ENCODE measurements at places on chromosomes 4 and X.

- DNase-seq: no peak
Observed at GRCh38 chrX:47514533-47515235, 31.7 kb upstream of the ZNF41 start.

DNA sequence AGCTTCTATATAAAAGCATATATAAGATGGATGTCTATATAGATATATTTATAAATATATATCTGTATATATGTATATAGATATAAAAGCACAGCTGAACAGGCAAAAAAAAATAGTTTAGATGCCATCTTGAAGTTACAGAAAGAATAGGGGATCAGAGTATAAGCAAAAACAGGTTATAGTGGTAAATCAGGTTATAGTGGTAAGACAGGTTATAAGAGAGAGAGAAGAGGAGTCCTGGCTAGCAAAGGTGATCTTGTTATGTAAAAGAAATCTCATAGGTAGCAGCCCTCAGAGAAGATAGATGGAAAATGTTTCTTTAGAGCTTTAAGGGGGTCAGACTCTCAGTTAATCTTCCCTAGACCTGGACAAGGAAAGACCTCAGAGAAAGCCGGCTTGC, 1263.1 kb downstream of the PCDH7 start:
- no peak for DNase-seq

GRCh38 chrX:135740681-135741149, 27.3 kb downstream of the CT45A1 start:
- peak; percentile 64 for DNase-seq

GRCh38 chr4:90883519-90883918, 756.3 kb downstream of the CCSER1 start:
- no peak for DNase-seq

DNA sequence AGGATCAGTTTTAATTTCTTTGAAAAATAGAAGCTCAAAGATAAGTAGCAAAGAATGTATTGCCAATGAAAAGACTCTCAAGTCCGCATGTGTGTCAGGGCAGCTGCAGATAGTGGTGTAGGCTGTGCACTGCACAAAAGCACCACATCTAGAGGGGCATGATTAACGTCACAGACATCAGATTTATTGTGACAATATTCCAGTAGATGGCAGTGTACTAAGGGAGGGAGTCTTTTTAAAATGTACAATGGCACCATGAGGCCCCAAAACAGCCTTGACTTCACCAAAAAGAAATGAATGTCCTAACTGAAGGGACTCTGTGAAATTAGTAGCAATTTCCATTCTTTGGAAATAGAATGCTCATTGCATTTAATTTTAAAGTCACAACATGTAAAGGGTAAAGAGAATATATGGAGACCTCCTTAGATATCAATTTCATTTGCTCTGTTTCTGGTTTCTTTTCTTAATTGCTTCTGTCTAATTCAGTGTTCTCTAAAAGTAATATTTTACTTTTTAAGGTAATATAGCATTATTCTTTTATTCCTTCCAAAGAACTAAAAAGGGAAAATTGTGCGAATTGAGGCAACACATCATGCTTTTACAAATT, 98.4 kb downstream of the ZNF827 start:
- peak; percentile 22 for DNase-seq

GRCh38 chr4:93825551-93826216, 2.9 kb upstream of the ATOH1 start:
- DNase-seq: no peak

DNA sequence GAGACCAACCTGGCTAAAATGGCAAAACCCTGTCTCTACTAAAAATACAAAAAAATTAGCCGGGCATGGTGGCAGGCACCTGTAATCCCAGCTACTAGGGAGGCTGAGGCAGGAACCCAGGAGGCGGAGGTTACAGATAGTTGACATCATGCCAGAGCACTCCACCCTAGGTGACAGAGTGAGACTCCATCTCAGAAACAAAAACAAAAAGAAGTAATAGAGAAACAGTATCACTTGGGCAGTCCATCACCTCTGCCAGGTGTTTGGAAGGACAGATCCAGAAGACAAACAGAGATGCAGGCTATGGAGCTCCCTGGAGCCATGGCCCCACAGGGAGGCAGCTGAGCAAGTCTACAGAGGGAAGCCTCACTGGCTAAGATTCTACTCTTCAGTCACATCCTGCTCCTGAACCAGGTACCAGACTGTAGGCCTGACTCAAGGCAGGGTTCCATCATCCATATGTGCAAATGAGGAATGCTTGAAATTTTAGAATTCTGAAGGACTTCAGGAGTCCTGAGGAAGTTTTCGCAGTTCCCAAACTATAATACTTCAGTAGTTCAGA, 81.4 kb upstream of the CPEB2 start:
- DNase-seq: peak; percentile 45

DNA sequence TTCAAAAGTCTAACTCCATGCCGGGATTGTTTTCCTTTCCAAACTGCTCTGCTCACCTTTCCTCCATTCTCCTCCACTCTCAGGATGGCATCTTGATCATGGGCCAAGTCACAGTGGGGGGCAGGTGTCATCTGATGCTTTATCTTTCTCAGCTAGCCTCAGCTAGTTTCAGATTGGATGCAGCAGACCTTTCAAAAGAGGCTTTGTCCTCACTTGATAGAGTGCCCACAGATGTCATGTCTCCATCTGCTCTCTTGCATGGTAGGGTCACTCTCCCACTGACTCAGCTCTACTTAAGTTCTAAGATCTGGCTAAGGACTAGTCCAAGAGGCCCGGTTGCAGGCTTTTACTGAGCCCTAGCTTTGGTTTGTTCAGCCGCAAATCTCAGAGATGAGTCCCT, 341.8 kb upstream of the GALNT7 start:
- no peak for DNase-seq

DNA sequence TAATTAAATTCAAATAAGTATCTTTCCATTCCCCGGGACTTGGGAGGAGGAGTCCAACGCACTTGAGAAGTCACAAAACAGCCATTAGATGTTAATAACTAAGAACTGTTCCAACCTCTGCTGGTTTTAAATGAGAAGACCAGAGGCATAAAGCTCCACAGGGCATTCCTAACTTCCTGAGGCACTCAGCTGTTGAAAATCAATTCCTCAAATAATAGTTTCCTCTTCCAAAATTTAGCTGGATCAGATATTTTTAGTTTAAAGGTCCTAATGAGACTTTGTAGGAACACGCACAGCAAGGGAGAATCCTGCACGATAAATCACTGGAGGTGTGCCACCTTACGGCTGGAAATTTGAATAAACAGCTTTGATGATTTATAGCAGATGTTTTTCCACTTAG, 504.3 kb upstream of the ZFP42 start:
- DNase-seq: no peak

- DNase-seq: no peak
Observed at GRCh38 chrX:68991691-68992345, 163.0 kb downstream of the EFNB1 start.

- no peak for DNase-seq
Observed at GRCh38 chr4:36556984-36557383, 275.6 kb downstream of the DTHD1 start.

DNA sequence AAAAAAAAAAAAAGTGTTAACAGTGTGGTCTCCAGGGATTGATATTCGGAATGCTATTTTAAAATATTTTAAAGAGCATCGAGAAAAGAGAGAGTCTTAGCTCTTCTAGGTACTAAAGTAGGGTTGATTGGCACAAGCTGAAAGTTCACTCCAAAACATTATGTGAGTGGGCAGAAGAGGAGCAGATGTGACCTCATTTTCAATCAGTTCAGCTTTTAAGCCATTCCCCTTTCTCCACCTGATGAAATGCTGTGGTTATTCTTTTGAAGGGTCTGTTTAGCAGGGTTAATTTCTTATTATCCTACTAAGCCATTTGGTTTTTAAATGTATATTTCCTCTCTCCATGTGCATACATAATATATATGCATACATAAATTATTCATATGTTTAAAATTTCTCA, 69.2 kb downstream of the GALNT7 start:
- DNase-seq: no peak

DNA sequence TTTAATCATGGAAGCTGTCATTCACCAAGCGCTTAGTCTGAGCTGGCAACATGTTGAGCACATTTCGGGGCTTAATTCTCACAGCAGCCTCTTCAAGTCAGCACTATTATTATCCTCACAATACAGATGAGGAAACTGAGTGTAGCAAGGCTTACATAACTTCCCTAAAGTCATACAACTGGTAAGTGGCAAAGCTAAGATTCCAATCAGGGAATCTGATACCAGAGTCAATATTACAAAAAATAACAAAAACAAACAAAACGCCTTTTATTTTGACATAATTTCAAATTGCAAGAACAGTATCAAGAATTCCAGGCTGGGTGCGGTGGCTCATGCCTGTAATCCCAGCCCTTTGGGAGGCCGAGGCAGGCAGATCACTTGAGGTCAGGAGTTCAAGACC, 120.4 kb upstream of the DUSP21 start:
- DNase-seq: no peak

- no peak for DNase-seq
Observed at GRCh38 chrX:154043003-154043763, 23.5 kb upstream of the IRAK1 start.

DNA sequence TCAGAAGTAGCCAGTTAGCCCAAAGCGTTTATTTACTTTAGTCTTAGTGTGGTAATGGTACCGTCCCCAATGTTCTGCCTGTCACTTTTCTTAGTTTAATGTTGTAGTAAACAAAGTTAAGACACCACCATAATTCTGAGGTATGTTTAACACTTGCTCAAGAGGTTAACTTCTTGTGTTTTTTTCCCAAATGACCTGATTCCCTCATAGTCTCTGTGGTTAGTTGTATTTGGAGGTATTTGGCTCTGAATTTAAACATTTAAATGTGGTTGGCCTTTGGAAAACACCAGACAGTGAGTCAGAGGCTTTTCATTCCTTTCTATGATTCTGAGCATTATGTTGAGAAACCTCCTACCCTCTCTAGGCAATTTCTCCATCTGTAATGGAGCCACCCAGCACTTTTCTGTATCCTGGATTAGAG, 47.9 kb downstream of the CXCL1 start:
- no peak for DNase-seq

GRCh38 chr4:10605746-10606482, 78.7 kb downstream of the CLNK start:
- DNase-seq: no peak

DNA sequence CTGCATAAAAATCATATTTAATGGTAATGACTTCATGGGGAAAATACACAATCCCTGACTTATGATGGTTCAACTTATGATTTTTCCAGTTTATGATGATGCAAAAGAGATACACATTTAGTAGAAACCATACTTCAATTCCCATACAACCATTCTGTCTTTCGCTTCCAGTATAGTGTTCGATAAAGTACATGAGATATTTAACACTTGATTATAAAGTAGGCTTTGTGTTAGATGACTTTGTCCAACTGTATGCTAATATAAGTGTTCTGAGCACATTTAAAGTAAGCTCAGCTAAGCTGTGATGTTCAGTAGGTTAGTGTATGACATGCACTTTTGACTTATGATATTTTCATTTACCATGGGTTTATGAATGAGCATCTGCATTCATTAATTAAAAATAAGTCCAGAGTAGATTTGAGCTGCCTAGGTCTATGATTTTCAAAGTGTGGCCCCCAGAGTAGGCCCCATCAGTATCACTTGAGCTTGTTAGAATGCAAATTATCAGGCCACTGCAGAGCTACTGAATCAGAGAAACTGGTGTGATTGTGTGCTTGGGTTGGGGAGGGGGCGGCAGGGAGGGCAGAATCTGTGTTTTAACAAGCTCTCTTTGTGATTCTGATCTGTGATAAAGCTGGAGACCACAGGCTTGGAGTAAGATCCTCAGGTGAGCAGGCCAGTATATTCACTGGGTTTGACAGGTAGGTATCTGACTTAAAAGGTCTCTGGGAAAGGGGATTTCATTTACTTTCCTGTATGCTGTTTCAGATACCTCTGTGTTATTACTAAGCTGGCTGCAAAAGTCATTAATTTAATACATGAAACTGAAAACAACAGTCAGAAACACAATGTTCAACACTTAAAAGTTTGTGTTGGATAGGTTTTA, 8.4 kb downstream of the ATP10D start:
- DNase-seq: no peak

GRCh38 chr4:1843852-1844251, 12.1 kb downstream of the LETM1 start:
- no peak for DNase-seq

GRCh38 chrX:46782034-46782433, 23.1 kb upstream of the SLC9A7 start:
- DNase-seq: no peak

- no peak for DNase-seq
Observed at GRCh38 chrX:74277846-74278245, 26.1 kb upstream of the ZCCHC13 start.

DNA sequence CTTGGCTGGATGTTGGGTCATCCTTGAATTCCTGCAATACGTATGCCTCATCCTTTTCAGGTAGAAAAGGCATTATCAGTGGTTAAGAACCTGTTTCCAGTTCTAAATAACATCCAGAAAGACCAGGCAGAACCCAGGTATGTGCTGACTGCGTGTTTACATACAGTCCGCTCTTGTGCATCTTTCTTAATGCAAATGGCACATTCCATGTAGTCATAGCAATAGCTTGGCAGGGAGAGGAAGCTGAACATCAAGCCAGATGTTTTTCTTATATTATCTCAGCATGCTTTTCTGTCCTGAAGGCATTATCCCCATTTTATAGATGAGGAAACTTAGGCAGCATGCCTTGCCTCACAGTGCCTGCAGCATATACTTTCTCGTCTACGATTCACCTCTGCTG, 2.1 kb downstream of the DCLK2 start:
- no peak for DNase-seq

DNA sequence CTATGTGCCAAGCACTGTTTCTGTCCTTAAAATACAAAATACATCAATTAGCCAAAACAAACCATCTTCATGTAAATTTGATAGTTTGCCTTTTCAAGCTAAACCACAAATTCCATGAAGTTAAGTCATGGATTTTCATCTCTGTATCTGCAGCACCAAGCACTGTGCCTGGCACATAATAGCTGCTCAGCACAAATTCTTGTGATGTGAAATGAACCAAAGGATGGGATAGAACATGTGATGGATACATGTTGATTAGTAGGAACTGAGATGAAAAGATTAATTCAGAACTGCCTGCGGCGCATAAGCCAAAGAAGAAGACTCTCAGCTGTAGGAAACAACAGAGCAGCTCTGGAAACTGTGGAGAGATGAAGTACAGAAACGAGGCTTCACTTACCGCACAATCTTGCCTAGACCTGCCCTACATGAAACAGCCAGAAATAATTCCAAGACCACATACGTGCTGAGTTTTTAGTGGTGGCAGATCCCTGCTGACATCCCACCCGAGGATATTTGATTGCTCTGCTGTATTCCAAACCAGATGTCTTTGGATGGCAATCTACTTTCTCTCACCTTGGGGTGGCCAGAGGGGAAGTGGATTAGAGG, 40.9 kb upstream of the DCLK2 start:
- no peak for DNase-seq

DNA sequence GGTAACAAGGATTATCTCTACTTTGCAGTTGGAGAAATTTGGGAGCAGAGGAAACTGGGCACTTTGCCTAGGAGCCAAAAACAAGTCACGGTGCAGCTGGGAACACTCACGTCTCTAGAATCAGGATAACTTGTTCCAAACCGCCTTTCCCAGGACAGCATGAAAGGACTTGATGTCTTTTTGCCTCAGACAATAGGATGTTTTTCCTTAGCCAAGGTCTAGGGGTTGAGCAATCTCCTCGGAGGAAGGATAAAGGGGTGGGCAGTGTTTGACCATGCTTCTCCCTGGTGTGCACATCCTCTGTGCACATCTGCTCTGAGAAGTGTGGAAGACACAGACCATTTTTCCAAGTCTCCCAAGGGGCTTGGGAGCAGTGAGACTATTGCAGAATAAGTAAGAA, 1.7 kb upstream of the SPARCL1 start:
- DNase-seq: no peak

GRCh38 chr4:78622253-78622979, 70.8 kb downstream of the ANXA3 start:
- DNase-seq: no peak

- no peak for DNase-seq
Observed at GRCh38 chrX:40155589-40156469, 58.1 kb upstream of the BCOR start.
